ENCODE measurements at places on chromosomes 16 and 17. TPM values are rescaled to one million over a fixed set of nuclear protein-coding genes. Genes with fewer than 3 reads are reported as not detected.
A peak's percentile ranks its signal among the peaks of the same experiment; 100 is the strongest.

DNA sequence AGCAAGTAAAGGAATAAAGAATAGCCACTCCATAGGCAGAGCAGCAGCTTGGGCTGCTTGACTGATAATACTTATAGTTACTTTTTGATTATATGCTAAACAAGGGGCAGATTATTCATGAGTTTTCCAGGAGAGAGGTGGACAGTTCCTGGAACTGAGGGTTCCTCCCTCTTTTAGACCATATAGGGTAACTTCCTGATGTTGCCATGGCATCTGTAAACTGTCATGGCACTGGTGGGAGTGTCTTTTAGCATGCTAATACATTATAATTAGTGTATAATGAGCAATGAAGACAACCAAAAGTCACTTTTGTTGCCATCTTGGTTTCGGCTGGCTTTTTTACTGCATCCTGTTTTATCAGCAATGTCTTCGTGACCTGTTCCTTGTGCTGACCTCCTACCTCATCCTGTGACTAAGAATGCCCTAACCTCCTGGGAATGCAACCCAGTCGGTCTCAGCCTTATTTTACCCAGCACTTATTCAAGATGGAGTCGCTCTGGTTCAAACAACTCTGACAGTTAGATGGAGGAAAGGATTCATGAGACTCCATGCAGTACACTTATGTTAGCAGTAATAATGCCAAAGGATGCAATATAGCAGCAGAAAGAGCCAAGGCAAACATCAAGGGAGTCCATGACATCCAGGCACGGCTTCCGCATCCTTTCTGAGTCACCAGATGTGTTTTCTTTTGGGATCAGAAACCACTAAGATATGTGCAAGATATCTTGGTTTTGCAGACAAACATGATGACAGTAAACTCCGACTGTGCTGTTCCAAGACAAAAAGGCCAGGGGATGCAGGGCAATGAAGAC, 55.8 kb upstream of the B4GALNT2 start:
- no peak for DNase-seq

DNA sequence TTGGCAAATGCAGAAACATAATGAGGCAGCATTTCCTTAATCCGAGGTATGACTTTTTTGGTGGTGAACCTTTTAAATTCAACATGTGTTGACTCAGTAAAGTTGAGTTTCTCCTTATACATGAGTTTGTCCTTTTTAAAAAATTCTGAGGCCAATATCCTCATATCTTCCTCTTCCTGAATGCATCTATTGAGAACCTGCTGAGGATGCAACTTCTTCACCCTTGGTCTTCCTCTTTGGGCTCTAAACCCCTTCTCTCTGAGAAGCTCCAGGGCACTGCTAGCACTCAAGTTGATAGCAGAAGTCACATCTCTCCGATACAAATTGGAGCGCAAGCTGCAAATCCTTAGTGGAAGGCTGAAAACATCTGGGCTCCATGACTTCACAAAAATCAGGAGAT, 3.3 kb downstream of the SLFN14 start:
- no peak for DNase-seq

DNA sequence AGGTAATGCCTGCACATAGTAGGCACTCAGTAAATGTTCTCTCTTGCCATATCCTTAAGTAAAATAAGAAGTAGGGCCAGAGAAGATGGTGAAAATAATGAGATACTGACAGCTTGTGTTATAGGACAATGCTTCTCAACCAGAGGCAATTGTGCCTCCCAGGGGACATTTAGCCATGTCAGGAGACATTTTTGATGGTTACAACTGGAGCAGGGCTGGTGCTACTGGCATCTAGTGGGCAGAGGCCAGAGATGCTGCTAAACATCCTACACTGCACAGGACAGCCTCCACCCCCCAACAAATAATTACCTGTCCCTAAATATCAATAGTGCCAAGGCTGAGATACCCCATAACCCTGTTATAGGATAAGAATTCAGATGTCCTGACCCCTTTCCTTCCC, 1.7 kb downstream of the RAD51D start:
- no peak for DNase-seq

DNA sequence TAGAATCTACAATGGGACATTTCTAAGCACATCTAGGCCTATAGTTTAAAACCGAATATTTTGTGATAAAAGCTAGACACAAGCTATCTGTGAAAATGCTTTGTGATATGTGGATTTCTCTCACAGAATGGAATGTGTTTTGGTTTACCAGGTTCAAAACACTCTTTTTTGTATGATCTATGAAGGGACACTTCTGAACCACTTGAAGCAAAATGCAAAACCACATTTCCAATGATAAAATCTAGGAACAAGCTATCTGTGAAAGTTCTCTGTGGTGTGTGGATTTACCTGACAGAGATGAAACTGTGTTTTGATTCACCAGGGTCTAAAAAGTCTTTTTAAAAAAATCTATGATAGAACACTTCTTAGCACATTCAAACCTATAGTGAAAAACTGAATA, 2192.4 kb downstream of the TP53TG3F start:
- no peak for DNase-seq

Gene CD7
- 0.35 TPM for total RNA-seq

Gene DNAH17
- not detected for total RNA-seq

- DNase-seq: no peak
These were observed 48.6 kb upstream of the DDX52 start for GRCh38 chr17:37691807-37692206.

- DNase-seq: no peak
These were observed 160.9 kb upstream of the CDH5 start for GRCh38 chr16:66205287-66206231.

DNA sequence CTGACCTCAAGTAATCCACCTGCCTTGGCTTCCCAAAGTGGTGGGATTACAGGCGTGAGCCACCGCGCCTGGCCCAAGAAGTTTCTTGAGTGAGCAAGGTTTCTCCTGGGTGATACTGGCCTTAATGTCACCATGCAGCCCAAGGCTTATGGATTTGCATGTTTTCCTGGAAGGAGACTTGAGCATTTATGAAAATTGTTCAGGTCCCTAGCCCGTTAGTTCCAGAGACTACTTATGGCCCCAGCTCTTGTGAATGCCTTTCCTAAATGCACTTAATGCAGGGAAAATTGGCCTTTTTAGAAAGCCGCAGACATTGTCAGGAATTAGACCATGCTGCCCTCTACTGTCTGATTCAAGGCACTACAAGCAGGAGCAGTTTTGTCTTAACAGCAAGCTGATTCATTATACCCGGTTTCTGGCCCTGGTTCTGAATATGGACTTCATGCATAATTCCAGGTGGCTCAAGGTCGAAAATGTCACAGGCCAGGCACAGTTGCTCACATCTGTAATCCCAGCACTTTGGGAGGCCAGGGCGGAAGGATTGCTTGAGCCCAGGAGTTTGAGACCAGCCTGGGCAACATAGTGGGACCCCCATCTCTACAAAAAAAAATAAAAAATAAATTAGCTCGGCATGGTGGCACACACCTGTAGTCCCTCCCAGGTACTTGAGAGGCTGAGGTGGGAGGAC, 91.3 kb downstream of the SNX29 start:
- DNase-seq: peak; percentile 67
